ENCODE measurements at places on chromosomes 12 and 14.

GRCh38 chr14:81363746-81364378 lies 36.3 kb downstream of the STON2 start:
- DNase-seq: no peak

- DNase-seq: no peak
Measured at GRCh38 chr14:100857923-100858837, 32.3 kb downstream of the MEG3 start.

- no peak for DNase-seq
Measured at GRCh38 chr12:53594897-53595615, 31.1 kb downstream of the ATF7 start.

DNA sequence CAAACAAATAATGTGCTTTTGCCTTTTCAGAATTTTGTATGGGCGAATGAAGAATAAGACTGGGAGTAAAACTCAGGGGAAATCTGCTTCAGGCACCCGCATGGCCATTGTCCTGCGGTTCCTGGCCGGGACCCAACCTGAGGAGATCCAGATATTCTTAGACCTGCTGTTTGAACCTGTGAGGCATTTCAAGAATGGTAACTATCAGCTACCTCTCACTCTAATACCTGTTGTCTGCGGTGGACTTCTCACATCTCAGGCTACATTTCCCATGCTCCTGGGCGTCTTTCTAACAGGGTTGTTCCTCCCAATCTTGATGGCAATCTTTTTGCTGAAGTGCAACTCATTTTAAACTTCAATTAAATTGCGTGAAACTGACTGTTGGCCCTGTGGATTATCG lies 47.1 kb downstream of the UTP20 start:
- no peak for DNase-seq

DNA sequence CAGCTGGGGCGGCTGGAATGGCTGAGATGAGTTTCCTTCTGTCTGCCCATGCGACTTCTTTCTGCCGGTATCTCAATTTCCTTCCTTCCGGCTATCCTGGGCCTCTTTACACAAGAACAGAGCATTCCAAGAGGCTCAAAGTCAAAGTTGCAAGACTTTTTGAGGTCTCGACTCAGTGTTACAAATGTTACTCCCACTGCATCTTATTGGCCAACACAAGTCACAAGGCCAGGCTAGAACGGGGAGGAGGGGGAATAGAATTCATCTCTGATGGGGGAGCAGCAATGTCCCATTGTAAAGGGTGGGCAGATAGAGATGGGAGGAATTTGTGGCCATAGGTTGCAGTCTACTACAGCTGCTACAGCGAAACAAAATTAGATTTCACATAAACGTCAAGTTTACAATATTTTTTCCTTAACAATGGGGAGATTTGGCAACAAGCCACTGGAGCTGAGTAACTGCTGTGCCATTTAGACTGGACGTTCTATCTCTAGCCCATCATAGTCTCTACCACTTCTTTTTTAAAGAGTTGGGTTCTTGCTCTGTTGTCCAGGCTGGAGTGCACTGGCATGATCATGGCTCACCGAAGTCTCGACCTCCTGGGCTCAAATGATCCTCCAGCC lies 9.5 kb upstream of the NYNRIN start:
- no peak for DNase-seq

- no peak for DNase-seq
Measured at GRCh38 chr14:88669346-88669745, 106.5 kb downstream of the ZC3H14 start.

GRCh38 chr12:47231456-47231855 lies 151.7 kb upstream of the AMIGO2 start:
- DNase-seq: no peak

DNA sequence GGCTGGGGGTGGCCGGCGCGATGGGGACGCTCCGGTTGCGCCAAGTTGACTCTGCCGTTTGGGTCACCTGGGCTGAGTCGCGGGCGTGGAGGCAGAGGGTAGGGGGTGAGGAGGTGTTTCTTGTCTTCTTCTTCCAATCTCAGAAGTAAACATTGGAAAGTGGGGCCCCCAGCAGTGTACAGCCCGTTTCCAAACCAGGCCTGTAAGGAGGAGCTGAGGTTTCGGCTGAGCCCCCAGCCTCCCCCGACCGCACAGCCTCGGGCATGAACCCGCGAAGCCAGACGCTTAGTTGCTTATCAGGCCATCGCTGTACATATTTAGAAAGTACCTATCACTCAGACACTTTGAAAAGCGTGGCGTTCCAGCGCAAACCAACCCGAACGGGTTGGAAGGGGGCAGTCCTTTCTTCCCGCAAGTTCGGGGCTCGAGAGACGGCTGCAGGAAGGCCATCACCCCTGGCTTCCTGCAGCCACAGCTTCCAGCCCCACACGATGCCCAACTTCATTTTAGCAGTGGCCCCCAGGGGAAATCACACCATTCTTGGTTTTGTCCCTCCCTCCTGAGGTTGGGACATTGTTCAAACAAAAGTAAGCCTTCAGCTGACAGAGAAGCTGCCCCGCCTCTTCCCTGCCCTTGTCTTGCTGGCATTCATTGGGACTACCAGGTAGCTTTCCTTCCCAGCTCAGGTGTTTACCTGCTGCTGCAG lies 164.1 kb downstream of the ZFP36L1 start:
- DNase-seq: peak; percentile 6

GRCh38 chr12:70853326-70853725 lies 67.2 kb downstream of the PTPRR start:
- no peak for DNase-seq

- DNase-seq: no peak
Measured at GRCh38 chr14:102691763-102692162, 85.5 kb upstream of the TRAF3 start.

- peak; percentile 76 for DNase-seq
Measured at GRCh38 chr12:49336645-49337584, at the start of gene C1QL4. Gene C1QL4 (minus strand): TSS chr12:49337188. CDS start chr12:49336477, 711 bp downstream.

DNA sequence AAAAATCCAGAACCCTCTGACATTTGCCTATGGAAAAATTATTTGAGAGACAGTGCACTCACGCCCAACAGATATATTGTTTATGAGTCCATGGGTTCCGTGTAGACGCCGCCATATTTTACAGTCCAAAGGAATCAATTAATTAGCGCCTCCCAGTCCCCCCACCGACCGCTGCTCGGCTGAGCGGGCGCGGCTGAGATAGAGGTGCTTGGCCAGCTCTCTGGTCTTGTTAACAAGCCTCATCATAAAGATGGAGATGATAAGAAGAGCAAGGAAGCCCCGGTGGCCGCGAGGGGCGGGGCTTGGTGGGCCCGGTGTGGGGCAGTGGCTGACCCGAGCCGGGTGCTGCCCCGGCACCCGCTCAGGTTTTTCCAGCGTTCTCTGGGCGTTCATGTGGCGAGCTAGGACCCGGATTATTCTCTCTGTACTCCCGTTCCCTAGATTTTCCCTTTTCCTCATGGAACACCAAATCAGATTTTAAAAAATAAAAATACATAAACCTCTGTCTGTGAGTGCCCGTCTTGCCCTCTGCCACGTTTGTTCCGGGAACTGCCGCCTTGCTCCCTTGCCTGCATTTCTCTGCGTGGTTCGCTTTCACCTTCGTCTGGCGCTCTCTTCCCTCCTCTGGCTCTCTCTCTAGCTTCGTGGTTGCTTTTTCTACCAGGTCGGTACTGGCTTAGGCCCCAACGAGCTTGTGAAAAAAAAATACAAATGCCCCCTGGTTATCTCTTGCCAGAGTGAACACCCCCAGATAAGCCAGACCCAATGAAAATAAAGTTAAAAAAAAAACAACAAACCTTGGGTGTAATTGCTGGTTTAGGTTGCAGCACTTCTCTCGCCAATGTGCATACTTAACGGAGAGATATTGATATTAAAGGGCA lies 9.0 kb downstream of the HOXC12 start:
- DNase-seq: no peak

DNA sequence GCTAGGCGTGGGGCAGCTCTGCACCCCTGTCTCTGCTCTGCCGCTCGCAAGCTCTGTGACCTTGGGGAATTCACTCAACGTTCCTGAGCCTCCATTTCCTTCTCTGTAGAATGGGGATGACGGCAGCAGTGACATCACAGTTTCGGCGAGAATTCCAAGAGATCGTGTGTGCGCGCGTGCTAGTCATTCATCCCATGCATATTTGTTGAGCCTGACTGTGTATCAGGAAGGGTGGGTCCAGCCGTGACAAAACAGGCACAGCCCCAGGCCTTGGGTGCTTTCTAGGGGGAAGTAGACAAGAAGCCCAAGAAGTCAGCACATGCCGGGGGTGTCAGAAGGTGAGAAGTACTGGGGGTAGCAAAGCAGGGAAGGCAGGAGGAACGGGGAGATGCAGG lies 145.6 kb upstream of the NCOR2 start:
- DNase-seq: no peak

DNA sequence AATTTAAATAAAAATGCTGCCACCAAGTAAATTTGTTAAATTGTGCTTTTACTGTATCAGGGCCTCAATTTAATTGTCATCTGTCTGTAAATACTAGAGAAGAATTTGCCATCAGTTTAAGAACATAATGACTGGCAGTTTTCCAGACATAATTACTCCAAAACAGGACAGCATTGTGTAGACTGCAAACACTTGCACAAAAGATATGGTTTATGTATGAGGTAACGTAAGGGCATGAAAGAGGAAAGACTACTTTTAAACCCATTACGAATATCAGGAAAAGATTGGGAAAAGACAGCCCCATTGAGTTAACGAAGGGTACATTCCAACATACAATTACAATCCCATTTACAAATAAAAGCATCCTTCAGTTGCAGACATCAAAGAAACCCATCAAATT lies 59.8 kb upstream of the KRR1 start:
- DNase-seq: no peak

GRCh38 chr14:27242874-27243273 lies 645.0 kb upstream of the NOVA1 start:
- DNase-seq: no peak

GRCh38 chr14:33657476-33657875 lies 293.4 kb downstream of the EGLN3 start:
- DNase-seq: no peak

- no peak for DNase-seq
Measured at GRCh38 chr12:102322254-102322653, 124.6 kb upstream of the PMCH start.

GRCh38 chr14:104120281-104120741 lies 18.1 kb upstream of the KIF26A start:
- DNase-seq: no peak

GRCh38 chr12:74539261-74539660 lies 1.6 kb downstream of the ATXN7L3B start:
- DNase-seq: no peak

DNA sequence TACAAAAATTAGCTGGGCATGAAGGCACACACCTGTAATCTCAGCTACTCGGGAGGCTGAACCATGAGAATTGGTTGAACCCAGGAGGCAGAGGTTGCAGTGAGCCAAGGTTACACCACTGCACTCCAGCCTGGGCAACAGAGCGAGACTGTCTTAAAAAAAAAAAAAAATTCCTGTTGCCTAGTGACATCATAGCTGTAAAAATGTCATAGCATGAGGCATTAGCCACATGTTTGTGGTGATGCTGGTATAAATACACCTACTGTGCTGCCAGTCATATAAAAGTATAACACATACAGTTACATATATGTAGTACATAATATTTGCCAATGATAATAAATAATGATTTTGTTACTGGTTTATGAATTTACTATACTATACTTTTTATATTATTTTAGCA lies 22.2 kb downstream of the SLC41A2 start:
- no peak for DNase-seq

GRCh38 chr14:54353694-54354093 lies 43.1 kb upstream of the CDKN3 start:
- no peak for DNase-seq

DNA sequence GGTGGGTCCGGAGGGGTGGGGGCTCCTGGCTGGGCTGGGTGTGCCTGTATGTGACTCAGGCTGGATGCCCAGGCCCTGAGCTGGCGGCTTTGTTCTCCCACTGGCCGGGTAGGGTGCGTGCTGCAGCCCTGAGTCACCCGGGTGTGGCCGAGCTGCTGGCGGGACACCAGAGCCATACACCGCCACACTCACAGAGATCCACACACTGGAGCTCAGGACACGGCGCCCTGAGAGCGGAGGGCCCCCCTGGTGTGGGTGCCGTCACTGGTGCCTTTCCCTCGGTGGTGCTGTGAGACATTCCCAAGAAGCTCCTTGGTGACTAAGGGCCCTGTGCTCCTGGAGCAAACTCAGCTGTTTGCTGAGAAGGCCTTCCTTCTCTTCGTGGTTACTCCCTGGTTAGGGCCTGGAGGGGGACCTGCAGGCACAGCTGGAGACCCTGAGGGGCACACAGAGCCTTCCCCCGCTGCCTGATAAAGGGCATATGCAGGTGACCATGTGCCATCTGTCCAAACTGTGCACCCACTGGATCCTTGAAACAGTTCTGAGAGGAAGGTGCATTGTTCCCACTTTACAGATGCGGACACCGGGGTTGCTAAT lies 44.3 kb downstream of the KRT80 start:
- DNase-seq: no peak

- DNase-seq: no peak
Measured at GRCh38 chr12:47396902-47397663, 308.7 kb downstream of the RPAP3 start.

- no peak for DNase-seq
Measured at GRCh38 chr12:3523058-3523457, 32.1 kb downstream of the PRMT8 start.

DNA sequence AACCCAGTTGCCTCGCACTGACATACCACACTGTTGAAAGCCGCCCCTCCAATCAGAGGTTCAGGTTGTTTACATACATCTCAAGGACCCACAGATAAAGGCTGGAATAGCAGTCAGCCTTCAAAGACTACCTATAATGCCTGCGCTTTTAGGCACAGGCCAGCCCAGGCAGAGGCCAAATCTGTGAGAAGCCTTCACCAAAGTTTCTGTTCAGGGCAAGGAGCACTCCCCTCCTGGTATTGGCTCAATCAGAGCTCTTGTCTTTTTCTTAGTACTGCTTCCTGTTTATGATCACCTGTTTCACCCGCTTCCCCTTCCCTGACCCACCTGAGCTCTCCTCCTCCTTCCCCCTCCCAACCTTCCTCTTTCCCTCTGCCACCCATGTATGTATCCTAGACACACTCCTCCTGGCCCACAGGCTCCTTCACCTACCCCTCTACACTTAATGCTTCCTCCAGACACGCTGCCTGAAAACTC lies 34.8 kb downstream of the DUSP16 start:
- no peak for DNase-seq

- DNase-seq: no peak
Measured at GRCh38 chr14:44405011-44405486, 102.0 kb downstream of the FSCB start.

DNA sequence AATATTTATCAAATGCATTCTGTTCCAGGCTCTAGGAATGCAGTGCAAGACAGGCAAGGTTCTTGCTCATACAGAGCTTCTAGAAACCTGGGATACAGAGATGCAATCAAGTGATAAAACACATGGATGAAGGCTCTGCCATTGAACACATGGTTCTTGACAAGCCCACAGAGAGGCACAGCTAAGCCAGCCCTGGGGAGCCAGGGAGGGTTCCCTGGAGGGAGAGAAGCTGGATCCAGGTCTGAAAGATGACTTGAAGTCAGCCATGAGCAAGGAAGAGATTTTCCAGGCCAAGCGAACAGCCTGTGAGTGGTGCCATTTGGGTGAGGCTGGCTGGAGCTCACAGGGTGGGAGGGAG lies 66.2 kb downstream of the IRF2BPL start:
- no peak for DNase-seq

DNA sequence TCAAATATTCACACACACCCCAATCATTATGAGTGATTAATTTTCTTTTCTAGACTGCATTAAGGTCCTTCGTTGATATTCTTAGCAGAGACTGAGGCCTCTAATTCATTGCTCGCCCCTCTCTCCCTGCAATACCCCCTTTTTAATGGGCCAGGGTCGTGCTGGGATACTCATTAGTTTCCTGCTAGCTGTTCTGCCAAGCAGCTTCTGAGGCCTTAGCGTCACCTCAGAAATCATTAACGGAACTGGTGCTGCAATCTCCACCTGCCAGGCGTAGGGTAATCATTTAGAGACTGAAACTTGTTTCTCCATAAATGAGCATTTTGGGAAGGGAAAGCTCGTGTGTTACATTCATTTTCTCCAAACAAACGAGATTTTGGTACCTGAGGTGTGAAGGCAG lies 1054.7 kb downstream of the GALC start:
- DNase-seq: no peak
